ENCODE measurements at places on chromosomes 2 and 18.

GRCh38 chr18:76252880-76253279, 242.2 kb downstream of the ZNF516 start:
- DNase-seq: no peak

DNA sequence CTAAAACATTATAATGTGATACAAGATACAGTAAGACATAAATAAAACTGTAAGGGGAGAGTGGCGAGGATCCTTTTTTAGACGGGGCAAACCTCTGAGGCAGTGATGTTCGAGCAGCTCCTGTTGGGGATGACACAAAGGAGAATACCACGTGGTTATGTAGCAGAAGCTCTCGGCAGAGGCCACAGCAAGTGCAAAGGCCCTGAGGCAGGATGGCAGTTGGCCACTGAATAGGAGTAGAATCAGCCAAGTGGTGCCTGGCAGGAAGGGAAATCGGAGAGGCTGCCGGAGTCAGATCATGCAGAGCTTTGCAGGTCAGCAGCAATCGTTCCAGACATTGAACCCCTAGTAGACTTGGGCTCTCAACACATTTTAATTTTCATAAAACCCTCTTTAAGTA, 19.1 kb downstream of the NOSTRIN start:
- DNase-seq: no peak

DNA sequence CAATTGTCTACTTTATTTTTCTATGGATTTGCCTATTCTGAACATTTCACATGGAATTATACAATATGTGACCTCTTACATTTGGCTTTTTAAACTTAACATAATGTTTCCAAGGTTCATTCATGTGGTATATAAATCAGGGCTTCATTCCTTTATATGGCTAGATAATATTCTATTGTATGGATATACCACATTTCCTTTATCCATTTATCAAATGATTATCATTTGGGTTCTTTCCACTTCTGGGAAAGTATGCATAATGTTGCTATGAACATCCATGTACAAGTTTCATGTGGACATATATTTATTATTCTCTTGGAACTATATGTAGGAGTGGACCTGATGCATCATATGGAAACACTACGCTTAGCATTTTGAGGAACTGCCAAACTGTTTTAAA, 99.7 kb upstream of the NCKAP5 start:
- no peak for DNase-seq

DNA sequence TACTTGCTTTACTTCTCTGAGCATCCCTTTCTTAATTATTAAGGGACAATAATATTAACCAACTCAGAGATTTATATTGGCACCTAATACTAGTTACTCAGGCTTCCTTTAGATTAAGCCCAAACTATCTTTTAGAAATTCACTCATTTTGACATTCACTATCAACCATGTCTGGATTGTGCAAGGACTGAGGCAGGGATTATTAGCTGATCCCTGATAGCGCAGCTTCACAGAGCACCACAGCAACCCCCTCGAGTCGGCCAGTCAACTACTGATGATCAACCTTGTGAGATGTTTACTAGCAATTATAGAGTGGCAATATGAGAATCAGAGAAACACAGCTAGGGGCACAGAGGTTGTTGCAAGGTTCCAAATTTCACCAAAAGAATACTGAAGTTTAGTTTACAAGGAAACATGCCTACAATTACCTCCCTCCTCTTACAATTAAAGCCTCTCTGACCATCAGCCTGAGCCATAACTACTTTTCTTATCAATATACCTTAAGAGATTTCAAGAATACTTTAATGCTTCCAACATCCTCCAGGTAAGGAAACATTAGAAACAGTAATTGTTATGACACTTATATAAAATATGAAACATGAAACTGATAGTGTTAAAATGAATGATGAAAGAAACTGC, 191.6 kb downstream of the TCF4 start:
- DNase-seq: no peak

GRCh38 chr18:70377857-70378701, 89.2 kb downstream of the SOCS6 start:
- no peak for DNase-seq
